Effector CD8-positive, alpha-beta T cell (primary cell): ENCODE measurements at places on chromosomes 5 and 9.

DNA sequence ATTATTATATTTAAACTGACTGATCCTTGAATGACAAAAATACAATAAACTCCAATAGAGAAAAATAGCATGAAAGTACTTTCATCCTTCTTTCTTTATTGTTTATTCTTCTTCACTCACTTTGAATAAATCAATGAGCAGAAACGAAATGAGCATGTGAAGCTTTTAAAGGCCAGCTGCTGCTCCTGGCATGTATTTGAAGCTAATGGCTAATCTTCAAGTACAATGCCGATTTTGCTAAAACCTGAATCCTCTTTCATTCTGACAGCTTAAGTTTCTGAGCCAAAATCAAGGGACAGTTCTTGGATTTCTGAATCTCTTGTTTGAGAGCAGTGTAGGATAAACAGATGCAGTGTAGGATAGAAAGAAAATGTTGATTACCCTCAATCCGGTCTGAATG lies 237.3 kb downstream of the CDH10 start:
- no peak for DNase-seq

DNA sequence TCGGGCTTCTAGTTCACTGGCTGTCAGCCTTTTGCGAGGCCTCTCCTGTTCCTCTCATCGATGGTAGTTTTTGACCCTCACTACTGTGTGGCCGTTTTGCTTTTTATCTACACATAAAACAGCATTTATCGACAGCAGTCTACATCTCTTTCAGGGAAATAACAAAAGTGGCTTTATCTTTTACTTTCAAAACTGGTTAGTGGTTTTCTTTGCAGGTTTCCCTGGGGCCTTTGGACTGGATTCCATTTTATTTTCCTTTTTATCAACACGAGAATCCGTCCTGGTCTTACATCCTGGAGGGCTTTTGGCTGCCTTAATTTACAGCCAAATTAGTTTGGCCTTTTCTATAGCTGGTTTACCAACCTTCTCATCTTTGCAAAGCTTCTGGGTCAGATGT lies 793 bp upstream of the PKD2L2 start:
- DNase-seq, result no peak

DNA sequence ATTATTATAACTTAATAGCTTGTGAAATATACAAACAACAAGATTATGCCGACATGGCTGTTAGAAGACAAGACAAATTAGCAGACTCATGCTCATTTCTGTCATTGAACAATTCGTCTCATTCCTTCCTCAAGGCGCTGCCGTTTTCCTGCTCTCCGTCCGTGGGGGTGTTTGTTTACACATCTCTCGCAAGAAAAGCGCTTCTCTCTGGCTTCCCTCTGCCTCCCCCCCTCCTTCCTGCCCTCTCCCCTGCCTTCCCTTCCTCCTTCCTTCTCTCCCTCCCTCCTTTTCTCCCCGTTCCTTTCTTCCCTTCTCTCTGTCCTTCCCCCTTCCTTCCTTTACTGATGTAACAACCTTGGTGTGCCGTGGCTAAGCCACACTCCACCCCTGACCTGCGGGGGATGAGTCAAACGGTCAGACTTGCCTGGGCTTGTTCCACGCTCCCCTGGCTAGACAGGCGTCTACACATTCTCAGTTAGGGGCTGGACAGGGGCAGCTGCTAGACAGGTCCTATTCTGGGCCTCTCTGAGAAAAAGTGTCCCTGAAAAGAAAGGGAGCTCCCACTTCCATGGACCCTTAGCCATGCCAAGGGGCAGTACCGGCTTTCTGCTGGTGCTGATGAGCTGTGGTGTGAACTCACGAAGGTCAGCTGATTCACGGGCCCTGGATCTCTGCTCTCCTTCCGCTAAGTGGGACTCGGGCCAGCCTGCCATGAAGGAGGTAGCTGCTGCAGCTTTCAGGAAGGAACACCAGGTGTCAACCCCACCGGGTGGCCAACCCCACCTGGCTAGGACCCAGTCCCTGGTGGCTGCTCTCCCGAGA lies 32.0 kb upstream of the SPTLC1 start:
- DNase-seq, result no peak

GRCh38 chr5:176817369-176817840 lies 7.0 kb downstream of the UNC5A start:
- DNase-seq, result no peak

GRCh38 chr5:174723979-174724483 lies 351 bp upstream of the MSX2 start:
- no peak for DNase-seq

- no peak for DNase-seq
These were observed 3.3 kb upstream of the CLTA start for GRCh38 chr9:36187414-36187813.

DNA sequence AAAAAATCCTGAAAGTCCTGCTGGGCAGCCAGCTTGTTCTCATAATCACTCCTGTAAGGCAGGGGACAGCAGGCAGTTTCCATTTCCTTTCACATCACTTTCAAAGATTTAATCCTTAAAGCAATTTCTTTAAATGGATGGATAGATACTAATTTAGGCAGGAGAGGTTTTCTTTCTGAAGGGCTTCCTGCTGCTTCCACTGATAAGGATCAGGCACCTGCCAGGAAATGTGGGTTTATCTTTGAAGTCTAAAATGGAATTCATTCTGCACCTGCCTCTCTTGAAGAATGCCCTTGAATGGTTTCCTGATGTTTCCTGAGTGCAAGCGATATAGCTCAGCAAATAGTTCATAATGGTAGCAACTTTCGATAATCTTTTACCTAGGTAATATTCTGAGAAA lies 64.5 kb downstream of the STARD4 start:
- DNase-seq, result no peak
